Astrocyte of the hippocampus (primary cell): ENCODE measurements at places on chromosomes 7 and 10.

GRCh38 chr10:84334811-84335210 is 6.4 kb downstream of the CCSER2 start:
- no peak for DNase-seq

DNA sequence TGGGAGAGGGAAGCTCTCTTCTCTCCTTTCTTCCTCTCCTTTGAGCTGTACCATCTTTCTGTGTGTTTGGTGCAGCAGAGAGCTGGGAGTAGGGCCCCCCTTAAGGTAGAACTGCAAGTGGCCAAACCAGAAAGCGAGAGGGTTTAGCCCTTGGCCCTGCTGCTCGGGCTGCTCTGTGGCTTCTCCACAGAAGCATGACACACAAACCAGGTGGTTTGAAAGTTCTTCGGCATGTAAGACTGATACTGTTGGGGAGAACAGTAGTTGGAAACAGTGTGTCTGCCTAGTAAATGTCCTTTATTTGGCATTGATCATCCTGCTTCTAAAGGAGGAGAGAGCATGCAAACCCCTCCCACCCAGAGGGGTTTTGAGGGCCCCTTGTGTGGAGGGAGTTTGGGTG is 277.8 kb downstream of the CELF2 start:
- DNase-seq = no peak

DNA sequence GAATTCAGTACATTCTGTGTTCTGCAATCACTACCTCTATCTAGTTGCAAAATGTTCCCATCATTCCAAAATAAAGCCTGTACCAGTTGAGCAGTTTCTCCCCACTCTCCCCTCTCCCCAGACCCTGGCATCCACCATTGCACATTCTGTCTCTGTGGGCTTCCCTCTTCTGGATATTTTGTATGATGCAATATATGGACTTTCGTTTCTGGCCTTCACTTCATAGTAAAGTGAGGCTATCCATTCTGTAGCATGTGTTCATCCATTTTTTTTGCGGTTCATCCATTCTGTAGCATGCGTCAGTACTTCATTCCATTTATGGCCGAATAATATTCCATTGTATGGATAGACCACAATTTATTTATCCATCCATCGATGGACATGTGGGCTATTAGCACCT is 9.5 kb upstream of the CYP3A4 start:
- no peak for DNase-seq

GRCh38 chr7:116209561-116210070 is 723 bp upstream of the TES start:
- DNase-seq = no peak

GRCh38 chr7:24566274-24566673 is 7.0 kb upstream of the PALS2 start:
- no peak for DNase-seq

DNA sequence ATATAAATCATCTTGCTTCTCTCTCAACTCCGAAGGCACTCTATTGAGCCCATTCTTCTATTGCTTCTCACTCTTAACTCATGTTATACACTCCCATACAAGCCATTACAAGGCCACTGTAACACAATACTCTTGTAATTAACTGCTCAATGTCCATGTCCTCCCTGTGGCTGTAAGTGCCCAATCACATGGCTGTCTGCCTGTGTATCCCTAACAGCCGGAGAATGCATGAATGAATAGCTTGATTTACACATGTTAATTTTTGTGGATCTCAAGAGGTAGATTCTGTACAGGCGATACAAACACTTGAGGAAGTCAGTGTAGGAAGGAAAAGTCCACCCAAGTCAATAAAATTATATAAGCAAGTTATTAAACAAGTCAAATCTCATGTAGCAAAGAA is 215.6 kb downstream of the DOCK4 start:
- no peak for DNase-seq

- peak; percentile 71 for DNase-seq
Observed at GRCh38 chr10:5943536-5943935, 33.8 kb downstream of the IL15RA start.

GRCh38 chr10:85657476-85658113 is 709.0 kb downstream of the GRID1 start:
- peak; percentile 62 for DNase-seq

DNA sequence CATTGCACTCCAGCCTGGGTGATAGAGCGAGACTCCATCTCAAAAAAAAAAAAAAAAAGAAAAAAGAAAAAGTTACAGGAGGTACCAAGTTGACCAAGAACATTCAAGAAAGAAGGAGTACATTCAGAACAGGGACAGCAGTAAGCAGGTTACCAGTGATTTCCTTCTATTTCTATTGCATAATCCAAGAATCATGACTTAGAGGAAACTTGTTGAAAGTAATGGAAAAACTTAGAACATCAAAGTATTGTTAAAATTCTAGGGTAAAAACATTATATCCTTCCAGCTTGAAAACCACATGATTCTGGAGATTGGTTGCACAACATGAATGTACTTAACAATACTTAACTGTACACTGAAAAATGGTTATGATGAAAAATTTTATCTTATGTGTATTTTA is 25.2 kb downstream of the RAPGEF5 start:
- no peak for DNase-seq

DNA sequence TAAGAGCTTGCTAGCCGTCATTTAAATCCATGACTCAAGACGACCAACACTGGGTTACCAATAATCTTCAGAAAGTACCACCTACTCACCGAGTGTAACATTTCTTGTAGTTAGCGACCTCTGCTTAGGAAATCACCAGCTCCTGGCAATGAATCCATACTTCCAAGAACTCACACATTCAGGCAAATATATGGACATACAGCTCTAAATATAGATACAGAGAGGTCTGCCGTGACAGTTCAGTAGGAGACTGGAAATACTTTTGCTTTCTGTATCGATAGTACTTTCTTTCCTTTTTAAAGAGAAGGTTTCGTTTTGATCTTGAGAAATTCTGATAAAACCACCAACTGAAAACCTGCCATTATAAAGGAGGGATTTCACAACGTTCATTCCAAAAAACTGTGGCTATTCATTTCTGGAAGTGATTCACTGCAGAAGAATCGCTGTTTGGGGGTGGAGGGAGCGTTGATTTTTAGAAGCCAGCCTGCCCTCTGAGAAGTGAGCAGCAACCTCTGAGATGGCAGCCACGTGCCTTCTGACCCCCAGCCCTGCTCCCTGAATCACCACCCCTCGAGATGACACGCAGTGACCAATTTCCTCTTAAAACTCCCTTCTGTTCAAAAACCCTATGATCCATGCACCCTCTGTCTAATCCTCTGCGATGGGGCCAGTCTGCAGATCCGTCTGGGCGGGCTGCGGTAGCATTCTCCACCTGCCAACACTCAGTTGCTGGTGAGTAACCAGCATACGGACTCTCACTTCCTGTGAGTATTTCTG is 179.0 kb upstream of the KLF14 start:
- DNase-seq = peak; percentile 95

GRCh38 chr10:19290770-19291169 is 242.2 kb downstream of the MALRD1 start:
- DNase-seq = no peak

- peak; percentile 52 for DNase-seq
Observed at GRCh38 chr7:154503962-154504550, 451.9 kb downstream of the DPP6 start.

- DNase-seq = peak; percentile 74
Observed at GRCh38 chr10:67697724-67698131, 1.7 kb upstream of the CTNNA3 start.
